ENCODE measurements at places on chromosomes 11 and 22. TPM values are rescaled to one million over a fixed set of nuclear protein-coding genes. Genes with fewer than 3 reads are reported as not detected.

- peaks cover 10% of the 10 kb centered on the region for H3K4me1 ChIP-seq
- H3K27ac ChIP-seq, result no peak overlapping the region
- no peaks in the 10 kb centered on the region for H3K27me3 ChIP-seq
- no peak for DNase-seq
- no peak overlapping the region for H3K4me3 ChIP-seq
These were observed 4.2 kb downstream of the APOBEC3H start for GRCh38 chr22:39101226-39101625.

OR2AG2 gene
- 0.28 TPM for total RNA-seq

DNA sequence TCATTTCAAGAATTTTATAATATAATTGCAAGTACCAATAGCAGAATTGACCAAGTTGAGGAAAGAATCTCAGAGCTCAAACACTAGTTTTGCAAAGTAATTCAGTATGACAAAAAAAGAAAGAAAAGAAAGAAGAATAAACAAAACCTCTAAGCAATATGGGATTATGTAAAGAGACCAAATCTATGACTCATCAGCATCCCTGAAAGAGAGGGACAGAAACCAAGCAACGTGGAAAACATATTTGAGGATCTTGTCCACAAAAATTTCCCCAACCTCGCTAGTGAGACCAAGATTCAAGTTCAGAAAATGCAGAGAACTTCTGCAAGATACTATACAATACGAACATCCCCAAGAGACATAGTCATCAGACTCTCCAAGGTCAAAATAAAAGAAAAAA, 203.7 kb upstream of the DDI1 start:
- DNase-seq, result no peak
- no peak overlapping the region for H3K4me3 ChIP-seq
- H3K27me3 ChIP-seq, result no peaks in the 10 kb centered on the region
- H3K36me3 ChIP-seq, result no peaks in the 10 kb centered on the region

GSC2 gene
- total RNA-seq, result not detected

SLC5A12 gene
- total RNA-seq, result 0.28 TPM

- H3K4me3 ChIP-seq, result no peak overlapping the region
- H3K4me1 ChIP-seq, result no peaks in the 10 kb centered on the region
- no peak overlapping the region for H3K27ac ChIP-seq
- H3K27me3 ChIP-seq, result no peaks in the 10 kb centered on the region
These were observed 1.5 kb downstream of the PRR33 start for GRCh38 chr11:1889941-1890855.

YPEL1 gene
- 12.9 TPM for total RNA-seq
